ENCODE measurements at places on chromosomes 1 and 21.
A peak's percentile ranks its signal among the peaks of the same experiment; 100 is the strongest.

DNA sequence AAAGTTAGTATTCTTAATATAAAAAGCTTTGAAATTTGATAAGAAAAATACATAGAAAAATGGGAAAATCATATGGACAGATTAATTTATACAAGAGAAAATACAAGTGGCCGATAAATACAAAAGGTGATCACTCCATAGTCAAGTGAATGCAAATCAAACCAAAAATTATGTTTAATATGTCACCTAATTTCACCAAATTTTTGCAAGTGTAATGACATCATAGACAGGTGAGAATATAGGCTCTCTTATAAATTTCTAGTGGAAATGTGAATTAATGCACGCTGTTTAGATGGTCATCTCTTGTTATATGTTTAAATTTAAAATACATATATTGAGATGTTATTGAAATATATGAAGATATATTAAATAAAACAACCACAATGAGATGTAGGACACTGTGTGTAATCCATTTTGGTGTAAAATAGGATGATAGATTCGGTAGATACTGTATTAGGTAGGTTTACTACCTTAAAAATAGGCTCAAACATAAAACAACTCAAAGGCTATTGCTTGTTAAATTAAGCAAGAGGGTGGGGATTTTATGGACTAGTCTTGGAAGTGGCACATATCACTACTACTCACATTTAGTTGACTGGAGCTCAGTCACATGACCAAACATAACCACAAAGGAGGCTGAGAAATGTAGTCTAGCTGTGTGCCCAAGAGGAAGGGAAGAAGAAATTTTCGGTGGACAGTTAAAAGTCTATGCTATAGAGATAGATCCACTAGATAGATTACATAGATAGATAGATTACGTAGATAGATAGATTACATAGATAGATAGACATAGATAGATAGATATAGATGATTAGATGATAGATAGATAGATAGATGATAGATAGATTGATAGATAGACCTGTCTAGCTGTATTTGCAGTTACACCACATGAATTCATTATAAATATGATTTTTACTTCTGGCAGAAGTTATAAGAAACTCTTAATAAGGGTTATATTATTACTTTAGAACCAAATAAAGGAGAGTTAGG lies 9.2 kb downstream of the INSL5 start:
- no peak for DNase-seq

GRCh38 chr21:41966872-41967621 lies 13.2 kb upstream of the C2CD2 start:
- DNase-seq, result no peak

DNA sequence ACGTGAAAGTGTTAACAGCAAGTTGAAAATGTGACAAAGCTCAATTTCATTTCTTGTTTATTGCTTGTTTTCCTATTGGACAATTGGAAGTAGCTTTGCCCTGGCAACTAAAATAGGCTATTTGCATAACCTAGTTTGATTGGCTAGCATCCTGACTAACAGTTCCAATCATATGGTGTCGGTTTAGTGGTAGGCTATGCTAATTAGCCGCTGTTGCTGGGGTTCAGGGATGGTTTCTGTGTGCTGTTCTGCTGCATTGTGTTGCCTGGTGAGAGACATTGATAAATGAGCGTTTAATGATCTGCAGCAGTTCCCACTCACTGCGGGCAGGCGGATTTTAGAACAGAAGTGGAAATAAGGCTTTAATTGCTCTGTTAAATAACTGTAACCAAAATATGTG lies 68.5 kb downstream of the DYRK1A start:
- peak; percentile 92 for DNase-seq

GRCh38 chr1:46448109-46448911 lies 41.3 kb upstream of the DMBX1 start:
- DNase-seq, result no peak

- DNase-seq, result no peak
Observed at GRCh38 chr21:45396620-45396995, 8.4 kb upstream of the COL18A1 start.
